Activated naive CD4-positive, alpha-beta T cell (primary cell): ENCODE measurements at places on chromosomes 12 and 14.

DNA sequence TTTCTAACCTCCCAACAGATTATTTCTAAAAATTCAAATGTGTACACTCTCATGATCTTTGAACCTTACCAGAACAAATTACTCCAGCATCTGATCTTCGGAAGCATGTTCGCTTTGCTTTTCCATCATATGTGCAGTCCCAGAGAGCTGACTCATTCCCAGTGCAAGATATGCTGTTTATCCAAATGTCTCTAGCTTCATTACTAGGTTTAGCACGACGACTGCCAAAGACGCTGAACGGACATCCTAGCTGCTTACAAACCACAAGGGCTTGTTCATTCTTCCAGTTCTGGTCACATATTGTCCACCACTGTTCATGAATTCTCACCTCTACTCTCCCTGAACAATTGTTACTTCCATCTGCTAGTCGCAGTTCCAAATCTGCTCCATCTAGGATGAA is 40.5 kb downstream of the CD163L1 start:
- DNase-seq = no peak

GRCh38 chr12:27555925-27556778 is 32.1 kb downstream of the PPFIBP1 start:
- no peak for DNase-seq

- DNase-seq = no peak
Measured at GRCh38 chr14:103343905-103344797, 10.1 kb downstream of the EIF5 start.

DNA sequence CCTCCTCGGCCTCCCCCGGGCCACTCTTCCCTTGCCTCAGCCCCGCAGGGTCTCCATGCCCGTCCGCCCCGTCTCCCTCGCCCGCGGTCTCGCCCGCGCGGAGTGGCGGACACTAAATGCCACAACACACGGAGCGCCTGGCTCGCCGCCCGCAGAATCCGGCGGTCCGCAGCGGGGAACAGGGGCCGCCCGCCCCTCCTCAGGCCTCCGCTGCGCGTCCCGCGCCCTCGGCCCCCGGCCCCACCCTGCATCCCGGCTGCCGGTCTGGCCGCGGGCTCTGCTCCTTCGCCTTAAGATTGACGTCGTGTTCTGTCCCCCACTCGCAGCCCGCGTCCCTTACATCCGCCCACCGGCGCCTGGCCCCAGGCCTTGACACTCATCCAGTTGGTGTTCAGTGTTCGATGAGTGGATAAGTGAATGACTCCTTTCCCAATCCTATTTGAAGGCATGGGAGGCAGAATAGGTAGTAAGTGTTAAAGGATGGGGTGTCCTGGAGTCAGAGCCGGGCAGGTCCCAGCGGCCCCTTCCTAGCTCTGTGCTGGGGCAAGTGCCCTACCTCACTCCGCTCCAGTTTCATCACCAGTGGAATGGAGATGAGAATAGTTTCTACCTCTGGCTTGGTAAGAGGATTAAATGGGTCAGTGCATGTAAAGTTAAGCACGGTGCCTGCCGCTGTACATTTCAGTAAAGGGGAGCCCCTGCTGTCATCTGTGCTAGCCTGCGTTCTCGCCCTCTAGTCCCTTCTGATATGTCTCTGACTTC is 622 bp downstream of the TECPR2 start:
- DNase-seq = no peak

DNA sequence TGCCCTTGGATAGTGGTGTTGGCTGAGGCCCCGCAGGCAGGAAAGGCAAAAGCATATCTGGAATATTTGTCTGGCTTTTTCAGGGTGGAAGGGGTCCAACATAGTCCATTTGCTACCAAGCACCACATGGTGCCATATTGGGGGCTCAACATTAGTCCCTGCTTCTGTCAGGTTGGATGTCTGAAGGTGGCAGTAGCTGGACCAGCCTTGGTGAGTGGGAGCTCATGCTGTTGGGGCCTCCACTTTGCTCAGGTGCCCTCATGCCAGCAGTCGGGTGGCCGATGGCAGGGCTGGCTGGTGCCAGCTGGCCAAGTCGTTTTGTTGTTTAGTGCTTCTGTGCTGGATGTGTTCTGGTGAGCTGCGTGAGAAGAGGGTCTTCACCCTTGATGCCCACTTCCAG is 135.3 kb downstream of the PAPOLA start:
- no peak for DNase-seq

GRCh38 chr12:64187794-64188193 is 34.3 kb downstream of the KICS2 start:
- DNase-seq = no peak

- DNase-seq = no peak
Measured at GRCh38 chr14:31275731-31276130, 68.1 kb upstream of the HECTD1 start.

DNA sequence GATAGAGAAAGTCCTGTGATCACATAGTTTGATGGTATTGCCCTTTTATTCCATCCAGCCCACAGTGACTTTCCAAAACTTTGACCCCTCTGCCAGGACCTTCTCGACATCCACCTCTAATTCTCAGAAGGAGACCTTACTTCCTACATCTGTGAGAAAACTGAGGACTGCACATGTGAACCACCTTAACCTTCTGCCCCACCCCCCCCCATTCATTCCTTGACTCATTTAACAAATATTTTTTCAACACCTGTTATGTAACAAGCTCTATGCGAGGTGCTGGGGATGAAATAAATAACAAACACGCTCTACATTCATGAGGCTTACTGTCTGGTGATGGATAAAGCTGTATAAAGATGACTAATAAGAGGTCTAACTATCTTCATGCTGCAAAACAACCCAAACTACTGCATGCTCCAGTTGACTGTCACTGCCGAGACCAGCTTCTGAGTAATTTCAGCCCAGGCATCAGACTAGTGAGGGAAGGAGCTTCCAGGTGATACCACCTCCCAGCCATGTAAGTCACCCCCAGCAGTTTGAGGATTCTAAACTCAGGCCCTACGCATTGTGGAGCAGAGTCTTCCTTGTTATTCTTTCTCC is 1.9 kb upstream of the HAL start:
- no peak for DNase-seq

DNA sequence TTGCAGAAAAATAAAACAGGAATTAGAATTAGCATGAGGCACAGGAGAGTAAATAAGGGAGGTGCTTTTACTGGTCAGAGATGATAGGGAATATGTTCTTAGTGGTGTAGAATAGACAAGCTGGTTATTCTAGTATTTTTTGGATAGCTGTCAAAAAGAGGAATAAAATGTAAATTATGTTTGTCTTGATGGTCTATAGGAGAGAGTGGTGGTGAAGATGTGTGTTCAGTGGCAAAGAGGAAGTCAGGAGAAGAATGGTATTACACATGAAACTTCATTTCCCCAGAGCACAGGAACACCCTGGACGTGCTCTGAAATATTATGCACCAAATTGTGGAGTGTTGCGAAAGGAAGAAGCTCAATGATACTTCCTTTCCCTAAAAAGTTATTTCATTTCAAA is 27.8 kb downstream of the MUCL1 start:
- DNase-seq = no peak

GRCh38 chr14:78403278-78403815 is 233.2 kb downstream of the NRXN3 start:
- no peak for DNase-seq

DNA sequence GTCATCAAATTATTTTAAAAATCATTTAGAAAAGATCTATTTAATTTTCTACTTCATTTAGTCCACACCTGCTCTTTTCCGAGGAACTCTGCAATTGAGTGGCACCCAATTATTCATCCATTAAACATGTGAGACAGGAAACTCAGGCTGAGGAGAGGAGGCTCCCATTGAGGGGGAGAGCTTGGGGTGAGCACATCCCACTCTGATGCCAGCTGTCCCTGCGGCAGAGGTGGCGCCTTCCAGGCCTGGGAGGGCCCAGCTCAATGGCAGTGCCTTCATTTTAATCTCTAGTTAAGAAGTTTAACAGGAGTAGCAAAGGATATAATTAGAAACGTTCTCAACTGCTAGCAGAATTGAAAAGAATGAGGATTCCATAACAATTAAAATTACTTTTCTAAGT is 92.0 kb downstream of the ITPR2 start:
- no peak for DNase-seq

DNA sequence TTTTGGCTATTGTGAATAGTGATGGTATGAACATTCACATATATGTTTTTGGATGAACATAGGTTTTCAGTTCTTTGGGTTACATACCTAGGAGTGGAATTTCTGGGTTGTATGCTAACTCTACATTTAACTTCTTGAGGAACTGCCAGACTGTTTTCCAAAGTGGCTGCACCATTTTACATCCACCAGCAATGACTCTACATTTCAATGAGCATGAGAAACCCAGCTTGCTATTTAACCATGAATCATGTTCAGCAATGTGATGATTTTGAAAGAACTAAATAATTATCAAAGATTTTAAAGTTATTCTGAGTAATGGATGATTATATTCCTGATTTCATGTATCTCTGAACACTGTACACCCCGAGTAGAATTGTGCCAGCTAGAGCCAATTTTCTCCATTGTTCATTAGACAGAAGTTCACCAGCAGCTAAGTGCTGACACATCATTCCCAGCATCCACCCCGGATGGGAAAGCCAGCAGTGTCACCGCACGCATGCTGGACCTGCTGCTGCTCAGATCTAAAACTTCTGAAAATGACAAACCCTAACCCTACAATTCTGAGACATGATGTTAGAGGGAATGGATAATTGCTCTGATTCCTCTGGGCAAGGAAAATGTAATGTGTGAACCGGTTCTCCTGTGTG is 13.3 kb upstream of the ANAPC5 start:
- DNase-seq = no peak

DNA sequence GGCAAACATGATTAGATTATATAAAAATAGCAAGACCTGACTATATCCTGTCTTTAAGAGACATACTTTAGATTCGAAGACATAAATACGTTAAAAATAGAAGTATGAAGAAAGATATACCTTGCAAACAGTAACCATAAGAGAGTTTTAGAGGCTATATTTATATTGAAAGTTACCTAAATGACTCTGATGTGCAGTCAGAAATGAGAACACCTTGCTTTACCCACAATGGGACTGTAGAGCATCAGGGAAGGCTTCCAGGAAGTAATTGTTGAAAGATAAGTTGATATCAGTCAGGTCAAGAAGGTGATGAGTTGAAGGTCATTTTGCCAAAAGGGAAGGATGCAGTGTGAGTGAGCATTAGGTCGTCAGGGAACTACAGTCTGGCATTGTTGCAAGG is 110.2 kb downstream of the NEDD1 start:
- DNase-seq = no peak

- DNase-seq = no peak
Measured at GRCh38 chr14:91830777-91831176, 36.6 kb downstream of the TC2N start.

DNA sequence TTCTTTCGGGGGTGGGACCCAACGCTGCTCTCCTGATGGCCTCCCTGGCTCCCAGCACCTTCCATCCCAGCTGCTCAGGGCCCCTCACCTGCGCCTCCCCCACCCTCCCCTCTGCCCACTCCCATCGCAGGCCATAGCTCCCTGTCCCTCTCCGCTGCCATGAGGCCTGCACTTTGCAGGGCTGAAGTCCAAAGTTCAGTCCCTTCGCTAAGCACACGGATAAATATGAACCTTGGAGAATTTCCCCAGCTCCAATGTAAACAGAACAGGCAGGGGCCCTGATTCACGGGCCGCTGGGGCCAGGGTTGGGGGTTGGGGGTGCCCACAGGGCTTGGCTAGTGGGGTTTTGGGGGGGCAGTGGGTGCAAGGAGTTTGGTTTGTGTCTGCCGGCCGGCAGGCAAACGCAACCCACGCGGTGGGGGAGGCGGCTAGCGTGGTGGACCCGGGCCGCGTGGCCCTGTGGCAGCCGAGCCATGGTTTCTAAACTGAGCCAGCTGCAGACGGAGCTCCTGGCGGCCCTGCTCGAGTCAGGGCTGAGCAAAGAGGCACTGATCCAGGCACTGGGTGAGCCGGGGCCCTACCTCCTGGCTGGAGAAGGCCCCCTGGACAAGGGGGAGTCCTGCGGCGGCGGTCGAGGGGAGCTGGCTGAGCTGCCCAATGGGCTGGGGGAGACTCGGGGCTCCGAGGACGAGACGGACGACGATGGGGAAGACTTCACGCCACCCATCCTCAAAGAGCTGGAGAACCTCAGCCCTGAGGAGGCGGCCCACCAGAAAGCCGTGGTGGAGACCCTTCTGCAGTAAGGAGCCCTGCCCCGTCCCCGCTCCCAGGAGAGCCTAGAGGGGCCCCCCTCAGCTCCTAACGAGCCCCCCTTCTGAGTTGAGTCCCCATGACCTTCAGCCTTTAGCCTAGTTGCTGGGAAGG is at the start of gene HNF1A:
Gene HNF1A (plus strand): TSS at position 248 of the 924 bp plus-strand sequence. CDS start 226 bp downstream, at position 474.
- DNase-seq = no peak
